ENCODE measurements at places on chromosomes 12 and 14.

DNA sequence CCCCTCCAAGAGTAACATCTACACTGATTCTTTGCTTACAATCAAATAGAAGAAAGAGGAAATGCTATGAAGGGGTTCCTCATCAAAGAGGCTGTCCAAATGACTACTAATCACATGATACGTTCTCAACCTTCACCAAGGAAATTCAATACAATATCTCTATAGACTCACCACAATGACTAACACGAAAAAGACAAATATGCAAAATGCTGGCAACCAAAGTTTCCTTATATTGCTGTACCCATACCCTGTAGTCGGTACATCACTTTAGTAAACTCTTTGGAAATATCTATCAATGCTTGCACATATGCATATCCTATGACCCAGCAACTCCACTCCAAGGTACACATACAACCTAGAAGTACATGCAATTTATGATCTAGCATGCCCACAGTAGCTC lies 1296.6 kb downstream of the AACS start:
- DNase-seq, result no peak

DNA sequence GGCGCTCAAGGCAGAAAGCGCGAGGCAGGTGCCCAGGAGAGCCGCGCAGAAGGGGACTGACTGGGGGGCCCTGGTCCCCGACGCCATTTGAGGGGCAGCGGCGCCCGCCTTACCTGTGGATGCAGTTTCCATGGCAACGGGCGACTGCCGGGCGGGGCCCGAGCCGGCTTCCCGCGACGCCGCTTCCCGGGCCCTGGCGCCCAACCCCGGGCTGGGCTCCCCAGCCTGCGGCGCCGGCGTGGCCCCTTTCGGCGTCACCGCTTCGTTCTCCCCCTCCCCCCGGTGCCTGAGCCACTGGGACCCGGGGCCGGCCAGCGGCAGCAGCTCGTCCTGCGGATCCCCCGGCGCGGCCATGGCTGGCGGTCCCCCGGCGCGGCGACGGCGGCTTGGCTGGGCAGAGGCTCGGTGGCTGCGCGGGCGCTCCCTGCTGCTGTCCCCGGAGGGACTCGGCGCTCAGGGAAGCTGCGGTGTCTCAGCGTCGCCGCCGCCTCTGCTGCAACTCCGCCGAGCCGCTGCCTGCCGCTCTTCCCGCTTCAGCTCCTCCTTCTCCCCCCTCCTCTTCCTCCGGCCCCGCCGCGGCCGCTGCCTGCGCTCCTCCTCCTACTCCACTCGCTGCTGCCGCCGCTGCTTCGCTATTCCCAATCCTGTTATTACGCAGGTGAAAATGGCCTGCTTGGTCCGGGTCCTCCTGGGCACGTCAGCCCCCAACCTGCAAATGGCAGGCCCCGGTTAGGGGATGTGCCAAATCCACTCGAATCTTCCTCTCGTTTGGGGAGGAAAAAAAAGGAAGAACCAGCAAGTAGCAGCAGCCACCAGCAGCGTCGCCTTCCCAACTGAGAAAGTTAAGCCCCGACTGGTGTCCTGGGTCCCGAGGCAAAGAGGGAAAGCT lies at the start of gene RTN1:
RTN1 (minus strand) TSS at position 500 of the 889 bp plus-strand sequence; CDS start at position 354, 146 bp downstream.
- peak; percentile 57 for DNase-seq

DNA sequence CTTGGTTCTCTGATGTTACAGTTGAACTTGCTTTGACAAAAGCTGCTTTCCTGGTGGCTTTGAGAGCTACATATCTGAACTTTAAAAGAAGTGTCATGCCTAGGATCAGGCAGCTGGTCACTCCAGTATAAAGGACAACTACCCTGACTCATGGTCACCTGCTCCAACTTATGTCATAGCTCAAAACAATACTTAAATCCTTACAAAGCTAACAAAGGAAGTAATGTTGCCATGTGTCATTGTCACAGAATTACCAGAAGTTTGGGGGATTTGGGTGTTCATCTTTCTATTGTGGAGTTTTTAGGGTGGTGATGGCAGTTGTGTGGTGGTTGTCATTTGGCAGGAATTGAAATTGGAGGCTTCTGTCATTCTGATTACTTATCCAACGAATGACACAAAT lies 1.8 kb upstream of the TCP11L2 start:
- no peak for DNase-seq

- DNase-seq, result no peak
These were observed 3.7 kb downstream of the WNT5B start for GRCh38 chr12:1632702-1633101.

GRCh38 chr14:52888839-52889838 lies 61.7 kb downstream of the FERMT2 start:
- DNase-seq, result no peak

GRCh38 chr12:118346895-118347294 lies 25.8 kb downstream of the TAOK3 start:
- DNase-seq, result peak; percentile 65

DNA sequence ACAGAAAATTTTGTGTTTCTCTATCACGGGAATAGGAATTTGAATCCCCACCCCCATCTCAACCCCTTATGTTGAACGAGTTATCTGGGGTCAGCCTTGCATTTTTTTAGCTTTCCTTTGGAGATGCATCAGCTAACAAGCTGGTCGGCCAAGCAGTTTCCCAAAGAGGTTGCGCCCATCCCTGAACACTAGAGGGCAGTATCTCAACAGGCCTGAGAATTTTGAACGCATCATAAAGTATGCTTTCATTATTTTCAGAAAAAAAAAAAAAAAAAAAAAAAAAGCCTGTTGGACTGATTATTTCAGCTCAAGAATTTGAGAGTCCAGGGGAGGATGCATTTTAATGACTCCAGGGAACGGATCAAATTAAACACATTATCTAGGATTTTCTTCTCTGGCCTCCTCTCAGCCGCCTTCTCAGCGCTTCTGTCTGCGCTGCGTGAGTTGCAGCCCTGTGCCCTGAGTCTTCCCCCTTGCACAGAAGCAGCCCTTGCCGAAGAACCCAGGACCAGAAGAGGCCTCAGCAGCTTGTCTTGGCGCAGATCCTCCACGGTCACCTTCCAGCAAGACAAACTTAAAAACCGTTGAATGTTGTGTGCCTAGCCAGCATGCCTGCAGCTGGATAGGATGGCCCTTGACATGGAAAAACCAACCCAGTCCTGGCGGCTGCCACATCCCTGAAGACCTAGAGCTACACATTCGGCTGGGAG lies 76.6 kb upstream of the GZMB start:
- peak; percentile 89 for DNase-seq

GRCh38 chr12:31923063-31923412 lies 36.2 kb upstream of the RESF1 start:
- no peak for DNase-seq

DNA sequence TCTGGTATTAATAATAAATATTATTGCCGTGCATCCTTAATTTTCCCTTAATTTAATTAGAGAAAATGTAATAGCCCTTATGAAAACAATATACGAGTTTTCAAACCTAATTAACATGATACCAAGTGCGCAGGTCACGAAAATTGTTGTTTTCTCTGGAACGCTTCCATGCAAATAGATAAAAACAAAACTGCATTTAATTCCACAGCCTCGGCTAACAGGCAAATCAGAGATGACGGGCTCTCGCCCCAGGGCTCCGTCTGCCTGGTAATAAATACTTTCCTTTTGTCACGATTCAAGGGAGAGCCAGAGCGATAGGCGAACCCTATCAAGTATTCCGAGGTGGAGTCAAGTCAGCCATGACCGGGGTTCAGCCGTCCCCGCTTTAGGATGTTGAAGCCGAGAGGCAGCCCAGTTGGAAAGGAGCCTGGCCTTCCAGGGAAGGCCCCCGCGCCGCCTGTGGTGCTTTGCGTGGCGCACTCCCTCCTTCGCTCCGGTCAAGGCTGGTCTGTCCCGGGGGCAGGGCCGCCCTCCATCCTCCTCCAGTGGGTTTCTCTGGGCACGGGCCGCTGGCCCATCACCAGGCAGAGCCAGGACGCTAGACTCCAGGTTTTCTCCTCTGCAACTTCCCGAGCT lies 137.8 kb upstream of the GSC start:
- DNase-seq, result no peak

DNA sequence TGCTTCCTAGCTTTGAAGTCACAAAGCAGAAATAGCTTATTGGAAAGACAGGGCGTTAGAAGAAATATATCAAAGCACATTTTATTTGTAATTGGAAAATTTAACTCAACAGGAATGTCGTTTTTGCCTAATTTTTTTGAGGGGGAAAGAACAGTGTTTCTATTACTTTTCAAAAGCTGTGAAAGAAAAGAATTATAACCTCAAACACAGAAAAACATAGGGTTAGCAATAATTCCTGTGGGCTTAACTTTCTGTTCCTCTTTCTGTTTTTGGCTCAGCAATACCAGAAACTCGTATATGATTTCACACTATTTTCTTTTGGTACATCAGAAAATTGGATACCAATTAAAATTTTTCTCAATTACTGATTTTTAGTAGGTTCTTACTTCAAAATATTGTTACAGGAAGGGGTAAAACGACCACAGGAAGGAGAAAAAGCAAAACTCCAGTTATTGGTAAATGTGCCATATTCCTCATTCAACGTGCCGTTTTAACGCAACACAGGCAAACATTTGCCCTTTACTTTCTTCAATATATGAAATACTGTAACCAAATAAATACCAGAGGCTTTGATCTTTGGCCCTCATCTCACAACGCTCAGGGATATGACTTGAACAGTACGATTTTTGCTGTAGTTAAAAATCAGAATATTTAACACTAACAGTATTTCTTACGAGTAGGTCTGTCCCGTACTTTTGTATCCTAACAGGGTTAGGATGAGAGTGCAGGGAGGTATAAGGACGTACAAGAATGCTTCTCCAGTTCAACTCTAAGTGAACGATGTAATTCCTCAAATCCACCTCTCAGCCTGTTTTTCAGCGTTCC lies 1.3 kb upstream of the RNU6-7 start:
- DNase-seq, result peak; percentile 68

GRCh38 chr12:102504280-102504679 lies 23.9 kb upstream of the IGF1 start:
- no peak for DNase-seq

DNA sequence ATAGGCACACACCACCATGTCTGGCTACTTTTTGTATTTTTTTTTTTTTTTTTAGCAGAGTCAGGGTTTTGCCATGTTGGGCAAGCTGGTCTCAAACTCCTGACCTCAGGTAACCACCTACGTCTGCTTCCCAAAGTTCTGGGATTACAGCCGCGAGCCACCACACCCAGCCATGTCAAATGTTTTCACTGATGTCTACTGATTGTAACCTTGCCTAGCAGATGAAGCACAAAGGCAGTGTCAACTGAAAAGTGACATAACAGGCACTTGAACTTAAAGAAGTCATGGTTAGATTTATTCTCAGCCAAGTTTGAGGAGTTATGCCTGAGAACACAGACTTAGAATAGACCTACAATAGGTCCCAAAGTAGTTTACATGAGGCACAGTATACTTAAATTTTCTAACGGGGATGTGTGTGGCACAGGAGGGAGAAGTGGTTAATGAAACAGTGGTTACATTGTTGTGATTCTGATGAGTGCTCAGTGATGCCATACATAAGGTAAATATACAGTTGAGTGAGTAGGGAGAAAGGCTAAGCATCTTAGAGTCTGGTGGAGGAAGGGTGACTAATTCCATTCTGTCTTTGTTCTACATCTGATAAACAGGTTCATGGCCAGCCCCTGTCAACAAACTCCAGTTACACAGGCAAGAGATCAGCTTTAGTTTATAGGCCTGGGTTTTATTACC lies 12.6 kb upstream of the RNASE4 start:
- DNase-seq, result no peak

DNA sequence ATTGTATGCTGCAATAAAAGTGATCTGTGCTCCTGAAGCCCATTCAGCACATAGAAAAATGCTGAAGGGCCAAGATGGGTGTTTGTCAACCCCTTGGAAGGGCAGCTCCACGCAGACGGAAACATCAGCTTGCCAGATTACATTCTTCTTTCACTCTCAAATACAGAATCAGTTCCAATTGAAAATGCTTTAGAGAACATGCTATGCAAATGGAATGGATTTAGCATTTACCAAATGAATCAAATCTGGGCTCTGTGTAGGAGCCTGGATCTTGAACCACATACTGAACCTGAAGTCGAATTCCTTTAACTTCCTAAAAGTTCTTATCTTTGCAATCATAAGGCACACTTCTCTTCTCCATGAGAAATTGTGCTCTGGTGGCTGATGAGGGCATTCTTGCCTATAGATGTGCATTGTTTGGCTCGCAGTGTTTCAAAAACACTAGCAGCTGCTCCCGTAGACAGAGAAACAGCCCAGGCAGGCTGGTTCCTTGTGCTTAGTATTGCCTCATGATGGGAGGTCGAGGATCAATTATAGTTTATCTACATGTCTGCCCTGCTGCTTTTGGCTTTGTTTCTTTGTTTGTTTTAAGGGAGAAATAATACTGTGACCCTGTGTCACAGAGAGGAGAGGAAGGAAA lies 489.8 kb upstream of the FLRT2 start:
- DNase-seq, result no peak

GRCh38 chr14:93161411-93161940 lies 23.2 kb downstream of the MOAP1 start:
- DNase-seq, result no peak

DNA sequence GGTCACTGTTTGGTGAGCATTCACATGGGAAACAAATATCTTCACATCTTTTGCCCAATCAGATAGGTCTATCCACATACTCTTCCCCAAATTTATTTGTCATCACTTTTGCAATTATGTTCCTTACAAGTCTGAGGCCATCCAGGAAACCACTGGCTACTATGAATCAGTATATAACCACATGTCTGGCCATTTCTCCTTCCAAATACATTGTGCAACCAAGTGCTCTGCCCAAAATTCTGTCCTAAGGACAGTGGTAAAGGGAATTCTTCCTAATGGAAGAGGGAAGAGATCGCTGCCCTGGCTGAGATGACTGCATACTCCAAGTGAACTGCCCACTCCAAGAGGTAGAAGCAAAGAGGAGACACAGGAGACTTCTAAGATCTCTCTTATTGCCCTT lies 148.9 kb upstream of the MAX start:
- DNase-seq, result no peak

GRCh38 chr12:53593707-53594106 lies 32.5 kb downstream of the ATF7 start:
- DNase-seq, result no peak

Measured in Karpas-422 (cell line).